Thyroid gland (tissue), 4 donors: ENCODE measurements at places on chromosomes 12 and 14. TPM values are rescaled to one million over a fixed set of nuclear protein-coding genes. Genes with fewer than 3 reads are reported as not detected.

The ADGRD1 gene
- 24.9 TPM for total RNA-seq

DNA sequence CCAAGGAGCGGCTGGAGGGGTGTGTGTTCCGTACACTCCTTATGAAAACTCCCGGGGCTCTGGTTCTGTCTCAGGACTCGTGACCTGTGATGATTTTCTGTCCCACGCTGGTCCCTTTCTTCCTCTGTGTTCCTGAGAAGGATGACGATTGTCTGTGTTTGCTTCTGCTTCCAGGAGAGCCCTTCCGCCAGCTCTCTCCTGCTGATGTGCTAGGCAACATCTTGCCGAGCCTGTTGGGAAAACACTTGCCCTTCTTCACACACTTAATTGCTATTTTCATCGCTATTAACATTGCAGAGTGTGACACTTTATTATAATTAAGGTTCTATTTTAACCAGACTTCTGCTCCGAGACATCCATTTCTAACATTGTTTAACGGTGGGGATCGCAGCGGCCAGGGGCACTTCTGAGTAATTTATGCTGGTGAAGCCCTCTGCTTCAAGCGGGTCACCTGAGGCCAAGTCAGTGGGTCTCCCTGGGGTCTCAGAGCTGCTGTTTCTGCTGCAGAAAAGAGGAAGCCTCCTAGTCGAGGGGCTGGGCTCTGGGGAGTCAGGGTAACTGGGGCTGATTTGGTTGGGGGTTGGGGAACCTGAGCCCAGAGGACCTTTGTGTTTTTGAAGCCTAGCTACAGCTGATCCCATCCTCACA is 88.6 kb downstream of the PRMT8 start:
- no peak for DNase-seq

The TAS2R13 gene
- 4.3 TPM for total RNA-seq

- no peak for DNase-seq
These were observed 6.0 kb downstream of the LTB4R start for GRCh38 chr14:24317141-24317928.

DNA sequence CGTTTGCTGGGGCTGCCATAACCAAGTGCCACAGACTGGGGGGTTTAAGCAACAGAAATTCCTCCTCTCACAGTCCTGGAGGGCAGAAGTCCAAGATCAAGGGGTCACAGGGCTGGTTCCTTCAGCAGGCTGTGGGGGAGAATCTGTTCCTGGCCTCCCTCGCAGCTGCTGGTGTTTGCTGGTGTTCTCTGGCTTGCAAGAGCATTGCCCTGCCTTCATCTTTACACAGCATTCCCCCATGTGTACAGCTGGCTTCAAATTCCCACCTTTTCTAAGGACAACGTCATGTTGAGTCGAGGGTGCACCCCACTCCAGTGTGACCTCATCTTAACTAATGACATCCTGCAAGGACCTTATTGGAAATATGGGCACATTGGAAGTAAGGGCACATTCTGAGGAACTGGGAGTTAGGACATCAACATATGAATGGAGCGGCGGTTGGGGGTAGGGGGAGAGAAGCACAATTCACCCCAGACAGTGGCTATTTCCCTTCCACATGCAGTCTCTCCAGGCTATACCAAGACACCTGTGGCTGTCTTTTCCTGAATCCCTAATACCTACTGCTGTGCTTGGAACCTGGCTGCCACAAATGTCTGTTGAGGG is 123.6 kb downstream of the FOXN3 start:
- no peak for DNase-seq

- peak; percentile 72 for DNase-seq
These were observed 39.8 kb downstream of the NOPCHAP1 start for GRCh38 chr12:105025890-105026289.

The SLC22A17 gene
- 94.2 TPM for total RNA-seq
